Thoracic aorta (tissue), 2 donors: ENCODE measurements at places on chromosomes 11 and 22.

DNA sequence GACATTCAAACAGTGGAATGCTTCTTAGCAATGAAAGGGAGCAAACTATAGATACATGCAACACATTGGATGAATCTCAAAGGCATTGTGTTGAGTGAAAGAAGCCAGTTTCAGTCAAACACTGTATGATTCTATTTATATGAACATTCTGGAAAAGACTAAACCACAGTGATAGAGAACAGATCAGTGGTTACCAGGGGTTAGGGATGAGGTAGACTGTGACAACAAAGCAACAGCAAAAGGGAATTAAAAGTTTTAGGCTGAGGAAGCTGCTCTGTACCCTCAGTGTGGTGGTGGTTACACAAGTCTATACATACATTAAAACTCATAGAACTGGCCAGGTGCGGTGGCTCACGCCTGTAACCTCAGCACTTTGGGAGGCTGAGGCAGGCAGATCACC lies 23.0 kb downstream of the FDX1 start:
- H3K27ac ChIP-seq = no peak overlapping the region
- DNase-seq = no peak
- peaks cover 18% of the 10 kb centered on the region for H3K4me1 ChIP-seq
- H3K27me3 ChIP-seq = no peaks in the 10 kb centered on the region

DNA sequence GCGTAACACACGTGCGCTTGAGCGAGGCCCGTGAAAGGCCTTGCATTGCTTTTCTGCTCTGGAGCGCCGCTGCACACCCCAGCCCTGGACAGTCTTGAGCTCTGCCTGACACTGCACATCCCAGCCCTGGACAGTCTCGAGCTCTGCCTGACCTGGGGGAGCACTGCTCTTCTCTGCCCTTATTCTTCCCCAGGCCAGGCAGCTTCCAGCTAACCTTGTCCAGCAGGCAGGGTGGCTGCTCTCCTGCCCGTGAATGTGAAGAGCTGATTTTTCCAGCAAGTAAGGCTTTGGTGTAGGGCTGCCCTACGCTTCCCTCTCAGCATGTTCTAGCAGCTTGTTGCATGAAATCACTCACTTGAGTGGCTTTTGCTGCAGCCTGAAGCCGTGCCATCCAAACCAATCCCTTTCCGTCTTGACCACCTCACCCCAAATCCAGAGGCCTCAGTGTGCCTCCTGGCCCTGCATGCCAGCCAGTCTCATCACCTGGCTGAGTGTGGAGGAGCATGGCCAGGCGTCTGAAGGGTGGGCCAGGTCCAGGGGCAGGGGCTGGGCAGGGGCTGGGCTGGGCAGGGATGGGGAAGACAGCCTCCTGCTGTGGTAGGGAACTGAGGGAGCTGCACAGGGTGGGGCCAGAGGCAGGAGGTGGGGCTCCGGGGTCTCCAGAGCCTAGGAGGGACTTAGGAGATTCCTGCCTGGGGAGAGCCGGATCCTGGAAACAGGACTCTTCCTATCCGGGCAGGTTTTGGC lies 89.5 kb upstream of the B3GAT1 start:
- DNase-seq = no peak
- H3K4me1 ChIP-seq = no peaks in the 10 kb centered on the region
- no peak overlapping the region for H3K4me3 ChIP-seq
- H3K27me3 ChIP-seq = no peaks in the 10 kb centered on the region
- no peak overlapping the region for H3K27ac ChIP-seq

GRCh38 chr11:93945596-93945995 lies 75.6 kb upstream of the HEPHL1 start:
- no peaks in the 10 kb centered on the region for H3K27me3 ChIP-seq
- H3K27ac ChIP-seq = no peak overlapping the region
- no peaks in the 10 kb centered on the region for H3K4me1 ChIP-seq
- no peak for DNase-seq
- no peak overlapping the region for H3K4me3 ChIP-seq

DNA sequence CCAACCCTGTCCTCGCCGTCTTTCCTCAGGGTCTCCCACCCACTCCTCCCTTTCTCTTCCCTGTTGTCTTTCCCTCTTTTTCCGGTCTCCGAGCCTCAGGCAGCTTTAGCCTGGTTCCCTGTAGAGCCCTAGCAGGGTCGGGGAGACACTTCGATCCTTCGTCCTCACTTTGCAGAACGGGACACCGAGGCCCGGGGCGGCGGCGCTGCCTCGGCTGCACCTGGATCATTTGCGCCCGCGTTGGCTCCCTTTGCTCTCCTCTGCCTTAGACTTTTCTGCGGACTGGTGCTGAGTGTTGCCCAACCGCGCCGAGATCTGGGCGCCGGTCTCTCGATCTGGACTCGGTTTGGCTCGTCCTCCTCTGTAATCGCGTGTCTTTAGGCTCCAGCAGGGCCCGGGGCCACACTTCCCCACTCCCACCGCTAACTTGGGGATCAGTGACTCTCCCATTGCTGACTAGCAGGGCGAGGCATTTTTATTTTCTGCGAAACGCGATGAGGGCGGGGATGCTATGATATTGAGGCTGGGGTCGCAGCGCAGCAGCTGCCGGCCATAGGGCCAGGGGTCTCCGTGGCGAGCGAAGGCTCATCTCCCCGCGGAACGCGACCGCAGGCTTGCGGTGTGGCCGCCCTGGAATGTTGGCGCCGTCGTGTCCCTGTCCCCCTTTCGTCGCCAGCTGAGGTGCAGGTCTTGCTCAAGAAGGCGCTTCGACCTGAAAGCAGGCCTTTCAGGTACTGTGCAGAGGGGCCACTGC lies 1.6 kb upstream of the E2F8 start:
- no peak for DNase-seq
- peaks cover 24% of the 10 kb centered on the region for H3K4me1 ChIP-seq
- peak overlapping the region; percentile 9 for H3K27ac ChIP-seq
- H3K4me3 ChIP-seq = peak overlapping the region; percentile 77

DNA sequence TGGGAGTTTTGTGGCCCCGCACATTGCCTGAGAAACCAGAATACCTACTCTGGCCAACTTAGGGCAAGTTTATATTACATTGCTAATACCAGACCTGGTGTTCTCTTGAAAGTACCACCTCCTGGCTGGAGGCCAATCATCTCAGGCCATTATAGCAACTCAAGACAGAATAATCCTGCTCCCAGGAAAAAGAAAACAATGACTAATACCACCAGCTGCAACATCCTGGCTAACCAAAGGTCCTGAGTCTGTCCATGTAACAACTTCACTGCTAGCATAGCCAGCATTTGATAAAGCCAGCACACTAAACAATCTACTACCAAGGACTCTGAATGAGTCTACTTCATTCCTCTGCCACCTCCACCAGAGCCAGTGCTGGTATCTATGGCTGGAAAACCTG lies 1298.7 kb upstream of the CNTN5 start:
- H3K4me3 ChIP-seq = no peak overlapping the region
- no peaks in the 10 kb centered on the region for H3K4me1 ChIP-seq
- no peak for DNase-seq
- no peaks in the 10 kb centered on the region for H3K27me3 ChIP-seq

GRCh38 chr11:88480223-88480622 lies 142.7 kb upstream of the CTSC start:
- no peak overlapping the region for H3K27ac ChIP-seq
- H3K27me3 ChIP-seq = no peaks in the 10 kb centered on the region
- no peaks in the 10 kb centered on the region for H3K36me3 ChIP-seq
- peaks cover 15% of the 10 kb centered on the region for H3K4me1 ChIP-seq
- no peak overlapping the region for H3K4me3 ChIP-seq
- no peak for DNase-seq

GRCh38 chr11:14857621-14858020 lies 34.4 kb downstream of the CYP2R1 start:
- no peak overlapping the region for H3K4me3 ChIP-seq
- no peak overlapping the region for H3K27ac ChIP-seq
- no peak for DNase-seq

DNA sequence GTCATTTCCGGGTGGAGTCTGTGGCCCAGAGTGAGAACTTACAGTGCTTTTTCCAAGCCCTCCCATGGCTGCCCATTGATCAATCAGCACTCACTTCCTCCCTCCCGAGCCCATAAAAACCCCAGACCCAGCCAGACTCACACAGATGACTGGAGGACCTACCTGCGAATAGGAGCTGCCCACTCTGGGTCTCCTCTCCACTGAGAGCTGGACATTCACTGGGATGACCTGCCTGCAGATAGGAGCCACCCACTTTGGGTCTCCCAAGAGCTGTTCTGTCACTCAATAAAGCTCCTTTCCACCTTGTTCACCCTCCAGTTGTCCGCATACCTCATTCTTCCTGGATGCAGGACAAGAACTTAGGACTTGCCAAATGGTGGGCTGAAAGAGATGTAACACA lies 56.0 kb upstream of the B3GNT6 start:
- H3K36me3 ChIP-seq = no peaks in the 10 kb centered on the region
- H3K27ac ChIP-seq = no peak overlapping the region
- no peak for DNase-seq

DNA sequence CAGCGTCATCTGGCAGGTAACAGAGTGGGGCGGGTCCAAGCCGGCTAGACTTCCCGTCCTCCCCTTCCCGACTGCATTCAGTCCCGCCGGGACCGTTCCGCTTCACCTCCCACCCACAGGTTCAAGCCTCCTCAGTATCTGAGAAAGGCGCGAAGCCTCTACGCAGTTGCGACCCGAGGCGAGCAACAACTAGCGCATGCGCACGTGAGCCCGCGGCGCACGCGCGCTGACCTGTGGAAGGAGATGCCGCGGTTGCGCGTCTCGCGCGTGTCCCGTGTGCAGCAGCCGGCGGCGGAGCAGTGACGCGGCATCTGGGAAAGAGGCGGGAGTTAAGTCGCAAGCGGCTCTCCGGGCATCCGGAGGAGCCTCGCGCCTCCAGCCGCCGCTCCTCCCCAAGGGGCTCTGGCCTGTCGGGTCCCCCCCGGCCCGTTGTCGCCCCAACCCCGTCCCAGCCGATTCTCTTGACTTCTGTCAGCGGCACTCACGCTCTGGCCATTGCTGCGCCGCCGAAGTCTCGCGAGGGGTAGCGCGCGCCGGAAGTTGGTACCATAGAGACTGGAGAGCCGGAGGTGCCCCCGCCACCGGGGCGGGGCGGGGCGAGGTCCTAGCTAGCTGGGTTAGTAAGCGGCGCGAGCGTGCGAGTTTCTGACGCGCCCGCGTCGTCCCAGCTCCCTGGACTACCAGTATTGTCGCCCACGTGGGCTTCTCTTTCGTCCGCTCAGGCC lies at the start of gene THAP7:
Gene THAP7 (minus strand): TSS at position 518 of the 725 bp plus-strand sequence. CDS start 207 bp downstream, at position 311.
- peak within 1 kb of the TSS; percentile 90 for H3K4me3 ChIP-seq
- peak within 1 kb of the TSS; percentile 94 for H3K27ac ChIP-seq
- H3K4me1 ChIP-seq = peaks cover 35% of the 10 kb centered on the region
- peaks cover 18% of the 10 kb centered on the region for H3K36me3 ChIP-seq

- DNase-seq = no peak
- H3K4me1 ChIP-seq = no peaks in the 10 kb centered on the region
- H3K4me3 ChIP-seq = no peak overlapping the region
These were observed 1461.2 kb downstream of the TBC1D22A start for GRCh38 chr22:48223488-48224190.

- H3K27ac ChIP-seq = no peak overlapping the region
- no peaks in the 10 kb centered on the region for H3K27me3 ChIP-seq
- no peak overlapping the region for H3K4me3 ChIP-seq
- DNase-seq = no peak
These were observed 398.1 kb upstream of the API5 start for GRCh38 chr11:42913731-42914130.

GRCh38 chr11:85694385-85694980 lies 8.5 kb upstream of the CCDC89 start:
- H3K4me1 ChIP-seq = no peaks in the 10 kb centered on the region
- no peaks in the 10 kb centered on the region for H3K27me3 ChIP-seq
- H3K4me3 ChIP-seq = no peak overlapping the region
- no peaks in the 10 kb centered on the region for H3K36me3 ChIP-seq
- DNase-seq = no peak

DNA sequence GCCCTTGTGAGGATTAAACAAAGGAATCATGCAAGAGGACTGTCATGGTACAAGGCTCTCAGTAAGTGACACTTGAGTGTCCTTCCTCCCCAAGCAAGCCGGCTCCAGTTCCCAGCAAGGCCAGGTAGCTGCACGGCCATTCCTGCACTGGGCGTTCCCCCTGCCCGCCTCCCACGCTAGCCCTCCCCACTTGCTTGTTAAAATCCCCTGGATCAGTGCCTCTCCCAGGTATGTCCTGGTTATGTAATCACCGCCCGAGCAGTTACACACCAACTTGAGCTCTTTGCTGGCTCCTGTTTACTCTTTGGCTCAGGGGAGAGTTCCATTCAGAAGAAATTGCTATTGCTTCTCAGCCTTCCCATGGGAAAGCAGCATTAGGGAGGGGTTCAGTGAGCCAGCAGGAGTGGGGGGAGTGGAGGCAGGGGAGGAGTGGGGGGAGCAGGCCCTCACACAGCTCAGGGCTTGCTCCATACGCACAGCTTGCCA lies 19.4 kb upstream of the MYEOV start:
- H3K36me3 ChIP-seq = no peaks in the 10 kb centered on the region
- no peak for DNase-seq
- H3K4me1 ChIP-seq = no peaks in the 10 kb centered on the region

DNA sequence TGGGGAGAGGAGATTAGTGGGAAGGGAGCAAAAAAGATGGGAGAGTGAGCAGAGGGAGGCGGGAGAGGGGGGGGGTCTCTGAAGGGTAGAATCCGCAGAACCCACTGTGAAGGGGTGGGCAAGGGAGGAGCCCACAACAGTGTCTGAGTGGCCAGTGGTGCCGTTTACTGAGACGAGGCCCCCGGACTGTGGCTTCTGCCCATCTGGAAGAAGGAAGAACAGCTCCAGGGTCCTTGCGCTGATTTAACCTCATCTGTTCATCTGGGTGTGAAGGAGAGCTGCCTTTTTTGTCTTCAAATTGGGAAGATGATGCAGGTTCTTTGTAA lies 45.7 kb upstream of the ANO1 start:
- H3K36me3 ChIP-seq = no peaks in the 10 kb centered on the region
- no peaks in the 10 kb centered on the region for H3K27me3 ChIP-seq

DNA sequence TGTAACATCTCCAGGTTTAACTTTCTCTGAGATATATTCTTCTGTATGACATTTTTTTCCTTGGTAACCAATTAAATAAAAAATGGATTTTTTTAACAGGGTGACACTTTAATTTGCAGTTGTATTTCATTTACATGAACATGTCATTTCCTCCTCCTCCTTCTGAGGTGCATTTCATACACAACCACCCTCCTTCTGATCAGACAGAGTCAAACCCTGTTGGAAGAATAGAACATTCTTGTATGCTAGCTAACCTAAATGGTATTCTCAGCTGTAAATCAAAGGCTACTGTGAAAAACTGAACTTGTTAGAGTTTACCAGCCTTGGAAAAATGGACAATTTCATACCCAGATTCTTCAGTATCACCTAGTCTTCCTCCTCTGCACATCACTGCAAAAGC lies 52.7 kb upstream of the CHRM4 start:
- H3K4me3 ChIP-seq = no peak overlapping the region
- no peaks in the 10 kb centered on the region for H3K27me3 ChIP-seq
- H3K4me1 ChIP-seq = peaks cover 9% of the 10 kb centered on the region
- no peak for DNase-seq
